ENCODE measurements at places on chromosomes 16 and 17.

DNA sequence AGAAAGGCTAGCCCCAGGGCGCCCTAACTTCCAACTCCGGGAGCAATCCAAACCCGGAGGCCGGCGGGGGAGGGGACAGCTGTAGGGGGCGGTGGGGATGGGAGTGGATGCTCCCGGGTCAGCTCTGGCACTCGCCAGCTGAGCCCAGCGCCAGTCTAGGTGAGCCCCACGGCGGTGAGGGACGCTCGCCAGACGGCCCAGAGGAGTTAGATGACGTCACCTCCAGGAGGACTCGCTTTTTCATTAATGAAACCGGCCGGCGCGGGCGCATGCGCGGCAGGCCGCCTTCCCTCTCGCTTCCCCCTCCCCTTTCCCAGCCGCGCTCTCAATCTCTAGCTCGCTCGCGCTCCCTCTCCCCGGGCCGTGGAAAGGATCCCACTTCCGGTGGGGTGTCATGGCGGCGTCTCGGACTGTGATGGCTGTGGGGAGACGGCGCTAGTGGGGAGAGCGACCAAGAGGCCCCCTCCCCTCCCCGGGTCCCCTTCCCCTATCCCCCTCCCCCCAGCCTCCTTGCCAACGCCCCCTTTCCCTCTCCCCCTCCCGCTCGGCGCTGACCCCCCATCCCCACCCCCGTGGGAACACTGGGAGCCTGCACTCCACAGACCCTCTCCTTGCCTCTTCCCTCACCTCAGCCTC lies at the start of gene NF1:
TSS of gene NF1 (plus strand) at position 378 of the 636 bp plus-strand sequence. CDS start 333 bp downstream, outside the sequence.
- DNase-seq = peak; percentile 92

DNA sequence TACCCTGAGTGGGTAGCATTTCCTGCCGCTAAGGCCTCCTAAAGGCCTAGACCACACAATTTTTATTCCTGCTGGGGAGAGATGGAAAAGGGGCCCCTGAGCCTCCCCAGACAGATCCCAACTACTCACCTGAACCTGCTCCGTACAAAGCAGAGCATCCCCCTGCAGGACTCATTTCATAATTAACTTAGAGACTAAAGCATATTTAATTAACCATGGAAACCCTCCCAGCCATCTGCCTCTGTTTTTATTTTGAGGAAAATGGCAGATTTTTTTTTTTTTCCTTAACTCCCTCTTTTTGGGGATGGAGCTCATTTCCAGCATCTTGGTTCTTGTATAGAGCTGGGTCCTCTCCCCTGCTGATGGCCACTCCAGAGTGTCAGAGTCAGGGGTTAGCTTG lies 96.5 kb upstream of the CRHR1 start:
- no peak for DNase-seq

GRCh38 chr16:81657781-81658180 lies 121.3 kb upstream of the PLCG2 start:
- DNase-seq = no peak

- peak; percentile 44 for DNase-seq
Measured at GRCh38 chr17:39151943-39152818, 744 bp upstream of the PLXDC1 start.

- DNase-seq = no peak
Measured at GRCh38 chr17:13462146-13462545, 139.6 kb downstream of the HS3ST3A1 start.

DNA sequence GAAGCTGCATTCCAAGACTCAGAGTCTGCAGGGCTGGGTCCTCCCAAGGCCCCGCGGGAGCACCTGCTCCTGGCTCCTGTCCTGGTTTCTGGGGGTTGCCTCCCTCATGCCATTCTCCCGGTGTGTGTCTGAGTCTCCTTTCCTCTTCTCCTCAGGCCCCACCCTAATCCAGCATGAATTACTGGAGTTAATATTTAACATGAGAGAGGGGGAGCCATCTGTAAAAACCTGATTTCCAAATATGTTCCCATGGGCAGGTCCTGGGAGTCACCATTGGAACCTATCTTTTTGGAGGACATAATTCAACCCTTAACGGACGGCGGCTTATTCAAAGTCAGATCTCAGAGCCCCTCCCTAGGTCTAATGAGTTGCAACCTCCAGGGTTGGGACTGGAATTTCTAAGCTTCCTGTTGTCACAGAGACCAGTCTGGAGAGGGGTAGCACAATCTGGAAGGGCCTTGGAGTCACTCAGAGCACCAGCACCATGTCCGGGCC lies 5.4 kb downstream of the C17orf99 start:
- no peak for DNase-seq

GRCh38 chr16:74997042-74997491 lies 1.8 kb upstream of the ZNRF1 start:
- no peak for DNase-seq

DNA sequence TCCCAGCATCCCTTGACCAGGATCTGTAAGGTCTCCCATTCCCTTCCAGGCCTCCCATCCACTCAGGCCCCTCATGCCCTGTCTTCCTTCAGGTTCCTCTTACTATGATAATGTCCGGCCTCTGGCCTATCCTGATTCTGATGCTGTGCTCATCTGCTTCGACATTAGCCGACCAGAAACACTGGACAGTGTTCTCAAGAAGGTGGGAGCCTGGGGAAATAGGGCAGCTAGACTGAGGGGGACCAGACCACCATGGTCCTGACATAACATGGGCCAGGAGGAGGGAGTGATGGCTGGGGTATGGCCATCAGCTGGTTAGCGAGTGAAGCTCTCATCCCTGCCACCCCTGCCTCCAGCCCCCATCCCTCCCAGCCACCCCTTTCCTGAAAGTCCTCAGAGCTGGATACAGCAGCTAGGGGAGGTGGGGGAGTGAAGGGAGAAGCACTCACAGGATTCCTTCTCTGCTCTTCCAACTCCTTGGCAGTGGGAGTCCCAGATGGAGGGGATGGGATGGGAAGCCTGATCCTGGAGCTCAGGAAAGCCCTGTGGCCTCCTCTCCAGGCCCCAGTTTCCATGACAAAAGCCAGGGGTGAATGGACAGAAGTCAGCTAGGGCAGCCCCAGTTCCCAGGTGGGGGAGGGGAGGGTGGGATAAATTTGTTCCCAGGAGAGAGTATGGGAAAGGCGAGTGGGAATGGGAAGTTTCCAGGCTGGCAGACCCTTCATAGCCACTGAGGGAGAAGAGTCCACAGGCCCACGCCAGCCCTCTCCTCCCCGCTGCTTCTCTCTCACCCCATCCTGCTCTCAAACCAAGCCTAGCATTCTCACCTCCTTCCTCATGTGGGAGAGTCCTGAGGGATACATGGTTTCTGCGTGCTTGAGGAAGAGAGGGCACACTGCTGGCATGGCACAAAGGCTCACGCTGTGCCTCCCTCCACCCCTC lies 2.3 kb downstream of the RND2 start:
- no peak for DNase-seq

- DNase-seq = no peak
Measured at GRCh38 chr17:80774146-80774545, 217.5 kb upstream of the CHMP6 start.

DNA sequence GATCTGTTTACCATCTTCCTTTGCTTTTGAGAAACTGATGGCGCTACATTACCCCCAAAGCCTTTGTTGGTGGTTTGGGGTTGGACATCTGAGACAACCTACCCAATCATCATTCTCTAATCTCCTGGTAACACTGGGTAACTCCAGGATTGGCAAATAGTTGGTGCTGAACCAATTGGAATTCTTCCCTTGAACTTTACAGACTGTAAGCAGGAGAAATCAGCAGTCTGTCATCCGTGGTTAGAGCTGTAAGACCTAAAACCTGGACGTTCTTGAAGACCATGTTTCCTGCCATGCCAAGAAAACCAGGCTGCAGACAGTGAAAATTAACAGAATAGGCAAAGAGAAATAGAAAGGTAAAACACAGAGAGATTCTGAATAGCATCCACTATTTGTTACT lies 398.8 kb upstream of the SALL1 start:
- DNase-seq = no peak

- DNase-seq = no peak
Measured at GRCh38 chr16:8796469-8797363, 723 bp downstream of the TMEM186 start.

DNA sequence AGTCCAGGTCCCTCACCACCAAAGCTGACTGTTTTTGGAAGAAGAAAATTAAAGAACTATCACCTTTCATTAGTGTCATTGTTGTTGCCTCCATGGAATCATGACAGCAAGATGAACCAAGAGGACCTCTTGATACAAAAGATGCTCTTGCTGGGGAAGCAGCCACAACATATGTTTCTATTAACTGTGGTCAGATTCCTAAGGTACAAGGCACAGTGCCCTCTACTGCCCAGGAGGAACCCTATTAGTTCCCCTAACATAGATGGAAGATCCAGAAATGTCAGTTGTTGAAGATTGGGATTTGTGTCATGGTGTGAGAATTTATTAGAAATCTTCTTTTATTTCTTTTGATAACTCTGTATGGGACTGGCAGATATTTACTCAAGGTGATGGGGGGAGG lies 188.2 kb upstream of the ANKFN1 start:
- DNase-seq = no peak

DNA sequence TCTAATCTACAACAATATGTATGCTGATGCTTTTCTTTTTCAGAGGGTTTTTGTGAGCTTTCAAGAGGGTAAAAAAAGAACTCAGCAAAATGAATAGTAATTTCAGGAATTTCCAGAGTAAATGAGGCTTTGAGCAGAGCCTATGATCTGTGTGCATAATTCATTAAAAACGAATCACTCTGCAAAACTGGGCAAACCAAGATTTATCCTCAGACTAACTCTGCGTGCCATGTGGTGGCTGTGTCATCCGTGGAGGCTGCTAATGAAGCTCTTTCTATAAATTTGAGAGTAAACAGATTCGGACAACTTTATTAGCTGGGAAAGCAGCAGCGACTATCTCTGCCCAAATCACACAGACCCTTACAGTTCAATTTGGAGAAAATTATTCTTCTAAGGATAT lies 83.8 kb downstream of the FOXL1 start:
- no peak for DNase-seq

DNA sequence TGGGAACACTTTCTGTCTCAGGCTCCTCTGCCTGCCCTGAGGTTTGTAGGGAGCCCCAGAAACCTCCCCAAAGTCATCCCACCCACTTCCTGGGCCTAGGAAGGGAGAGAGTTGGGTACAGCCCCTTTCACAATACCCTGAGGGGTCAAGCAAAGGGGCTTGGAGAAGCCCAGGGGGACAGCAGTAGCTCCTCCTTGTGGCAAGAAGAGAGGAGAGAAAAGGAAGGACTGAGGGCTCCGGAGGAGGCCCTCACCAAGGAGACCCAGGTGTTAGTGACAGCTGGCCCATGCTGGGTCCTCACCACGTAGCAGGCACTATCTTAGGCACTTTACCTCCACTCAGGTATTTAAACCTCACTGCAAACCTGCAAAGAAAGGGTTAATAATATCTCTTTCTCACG lies 112.8 kb downstream of the IRX5 start:
- no peak for DNase-seq

DNA sequence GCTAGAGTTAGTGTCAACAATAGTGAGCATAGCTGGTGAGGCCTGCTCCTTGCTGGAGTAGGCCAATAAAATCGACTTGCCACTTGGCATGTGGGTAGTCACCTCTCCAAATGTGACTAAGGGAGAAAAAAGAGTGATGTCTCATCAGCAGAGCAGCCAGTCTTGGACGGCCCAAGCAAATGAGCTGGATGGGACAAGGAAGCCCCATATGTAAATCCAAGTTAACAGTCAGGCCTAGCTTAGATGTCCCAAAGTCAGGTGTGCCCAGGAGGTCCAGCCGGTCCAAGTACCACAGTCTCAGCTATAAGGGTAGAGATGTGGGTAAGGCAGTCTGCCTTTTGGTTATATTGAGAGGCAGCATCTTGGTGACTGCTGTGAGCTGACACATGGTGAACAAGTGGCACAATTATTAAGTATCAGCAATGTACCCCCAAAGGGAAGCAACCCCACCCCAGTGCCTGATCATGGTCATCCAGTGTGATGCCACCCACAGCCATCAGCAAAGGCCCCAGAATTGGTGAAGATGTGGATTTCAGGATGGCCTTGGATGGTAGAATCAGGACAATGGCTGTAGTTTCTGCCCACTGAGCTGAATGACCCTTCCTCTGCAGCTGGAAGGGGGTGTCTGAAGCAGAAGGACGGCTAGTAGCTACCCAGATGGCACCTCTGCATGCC lies 83.4 kb downstream of the TNFRSF13B start:
- DNase-seq = no peak

All from stimulated activated CD8-positive, alpha-beta memory T cell treated with anti-CD3 and anti-CD28 coated beads, Interleukin-4, amount 100 ng/mL, for 48 hours (primary cell).